Effector CD8-positive, alpha-beta T cell (primary cell): ENCODE measurements at places on chromosomes 1 and 21.

- no peak for DNase-seq
These were observed 6.3 kb upstream of the SYNJ1 start for GRCh38 chr21:32733990-32734613.

DNA sequence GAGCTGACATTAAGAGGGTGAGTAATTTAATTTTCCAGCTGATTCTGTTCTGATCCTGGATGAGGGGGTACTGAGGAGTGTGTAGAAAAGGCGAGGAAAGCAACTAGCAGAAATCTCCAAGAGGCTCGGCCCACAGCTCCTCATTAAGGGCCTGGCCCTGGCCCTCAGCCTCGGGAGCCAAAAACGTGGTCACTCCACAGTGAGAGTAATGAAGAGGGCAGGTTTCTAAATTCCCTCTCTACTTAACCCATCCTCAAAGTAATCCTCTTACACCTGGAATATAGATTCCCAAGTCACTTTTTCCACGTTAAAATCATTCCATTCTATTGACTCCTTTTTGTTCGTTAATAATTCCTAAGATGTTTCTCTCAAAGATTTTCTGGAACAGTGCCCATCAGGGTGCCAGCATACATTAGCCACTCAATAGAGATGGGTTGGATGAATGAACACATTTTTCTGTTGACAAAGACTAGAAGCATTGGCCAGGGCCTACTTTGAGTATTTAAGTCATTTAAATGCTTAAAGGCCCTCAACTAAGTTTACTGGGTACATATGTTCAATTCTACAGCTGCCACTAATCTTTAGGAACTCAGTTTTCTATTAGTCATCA is 1.1 kb upstream of the COL11A1 start:
- DNase-seq, result no peak

DNA sequence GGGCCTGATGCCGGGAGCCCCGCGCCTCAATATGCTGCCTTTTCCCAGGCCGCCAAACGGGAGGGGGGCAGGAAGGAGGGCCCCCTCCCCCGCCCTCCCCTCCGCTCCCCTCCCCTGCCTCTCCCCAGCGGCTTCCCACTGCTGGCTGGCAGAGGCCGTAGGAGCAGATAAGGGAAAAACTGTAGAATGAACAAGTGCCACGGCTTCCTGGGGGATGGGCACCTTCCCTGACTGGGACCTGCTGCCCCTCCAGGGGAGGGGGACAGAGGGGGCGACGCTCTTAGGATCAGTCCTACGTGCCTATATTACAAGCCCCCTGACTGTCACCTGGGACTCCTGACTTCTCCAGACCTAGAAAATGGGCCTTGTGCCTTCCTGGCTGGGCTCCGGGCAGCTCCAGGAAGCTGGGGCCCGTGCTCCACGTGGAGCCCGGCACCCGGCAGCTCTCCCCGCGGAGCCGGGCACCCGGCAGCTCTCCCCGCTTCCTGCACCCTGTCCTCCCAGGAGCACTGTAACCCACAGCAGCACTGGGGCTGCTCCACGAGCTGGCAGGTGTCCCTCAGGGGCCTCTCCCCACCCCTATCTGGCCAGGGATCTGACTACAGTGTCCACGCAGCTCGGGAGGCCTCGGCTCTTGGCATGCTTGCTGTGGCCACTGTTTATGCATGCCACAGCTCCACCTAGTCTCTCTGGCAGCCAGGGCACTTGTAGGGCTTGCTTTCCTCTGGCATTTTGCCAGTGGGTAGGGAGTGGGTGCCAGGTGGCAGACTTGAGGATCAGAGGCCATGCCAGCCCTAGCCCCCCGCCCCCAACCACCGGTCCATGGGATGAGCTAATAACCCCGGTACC is 674 bp upstream of the HES5 start:
- DNase-seq, result no peak

DNA sequence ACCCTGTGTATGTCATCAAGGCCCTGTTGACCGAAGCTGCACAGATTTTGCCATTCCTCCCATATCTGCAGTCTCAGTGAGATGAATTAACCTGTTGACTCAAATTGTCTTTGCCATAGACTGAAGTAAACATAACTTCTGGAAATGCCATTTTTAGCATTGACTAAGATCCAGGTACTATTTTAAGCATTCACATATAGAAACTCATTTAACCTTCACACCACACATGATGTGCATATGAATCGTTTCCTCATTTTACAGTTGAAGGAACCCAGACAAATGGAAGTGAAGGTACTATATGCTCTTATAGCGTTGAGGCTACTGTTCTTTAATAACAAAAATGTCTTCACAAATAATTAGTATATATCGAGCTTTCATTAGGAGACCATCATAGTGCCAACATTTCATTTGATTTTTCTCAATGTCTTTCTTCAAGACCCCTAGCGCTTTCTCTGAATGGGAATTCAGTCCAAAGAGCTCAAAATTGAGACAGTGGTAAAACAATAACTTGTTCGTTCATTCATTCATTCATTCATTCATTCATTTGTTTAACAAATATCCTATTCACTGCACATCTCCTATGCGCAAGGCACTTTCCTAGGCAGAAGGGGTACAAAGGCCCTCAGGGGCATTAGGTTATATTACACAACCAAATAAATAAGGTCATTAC is 444.7 kb downstream of the ADGRL2 start:
- DNase-seq, result no peak

DNA sequence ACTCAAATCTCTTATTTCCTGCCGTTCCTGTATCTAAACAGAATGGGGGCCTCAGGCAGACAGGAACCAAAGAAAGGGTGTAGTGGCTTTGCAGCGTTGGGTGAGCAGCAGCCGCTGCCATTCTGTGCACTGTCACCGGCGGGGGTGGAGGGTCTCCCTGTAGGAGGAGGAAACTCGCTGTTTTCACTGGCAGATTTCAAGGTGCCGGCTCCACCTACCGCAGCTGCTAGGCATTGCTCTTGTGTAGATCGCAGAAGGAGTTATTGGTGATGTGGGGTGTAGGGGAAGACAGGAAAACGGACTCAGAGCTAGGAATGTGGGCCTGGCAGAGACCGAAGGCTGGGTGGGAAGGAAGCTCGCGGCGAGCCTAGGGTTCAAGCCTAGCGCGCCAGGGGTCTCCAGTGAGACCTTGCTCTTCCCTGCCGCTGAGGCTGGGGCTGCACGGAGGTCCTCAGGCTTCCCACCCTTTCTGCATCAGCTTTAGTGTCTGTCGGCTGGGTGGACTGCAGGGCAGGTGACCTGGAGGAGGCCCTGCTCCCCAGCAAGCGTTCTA is 20.8 kb downstream of the ATP5PO start:
- peak; percentile 41 for DNase-seq

- no peak for DNase-seq
These were observed 24.9 kb downstream of the CSMD2 start for GRCh38 chr1:34140011-34140676.

DNA sequence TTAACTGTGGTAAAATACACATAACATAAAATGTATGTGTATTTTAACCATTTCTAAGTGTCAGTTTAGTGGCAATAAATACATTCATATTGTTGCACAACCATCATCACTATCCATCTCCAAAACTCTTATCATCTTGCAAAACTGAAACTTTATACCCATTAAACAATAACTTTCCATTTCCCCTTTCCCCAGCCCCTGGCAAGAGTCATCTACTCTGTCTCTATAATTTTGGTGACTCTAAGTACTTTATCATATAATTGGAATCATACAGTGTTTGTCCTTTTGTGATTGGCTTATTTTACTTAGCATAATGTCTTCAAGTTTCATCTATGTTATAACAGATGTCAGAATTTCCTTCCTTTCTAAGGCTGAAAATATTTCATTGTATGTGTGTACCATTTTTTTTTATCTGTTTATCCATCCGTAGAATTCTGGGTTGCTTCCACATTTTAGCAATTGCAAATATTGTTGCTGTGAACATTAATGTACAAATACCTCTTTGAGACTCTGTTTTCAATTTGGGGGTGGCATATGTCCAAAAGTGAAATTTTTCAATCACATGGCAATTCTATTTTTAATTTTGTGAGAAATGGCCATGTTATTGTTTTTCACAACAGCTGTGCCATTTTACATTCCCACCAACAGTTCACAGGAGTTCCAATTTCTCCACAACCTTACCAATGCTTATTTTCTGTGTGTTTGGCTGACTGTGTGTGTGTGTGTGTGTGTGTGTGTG is 153.9 kb upstream of the GORAB start:
- DNase-seq, result no peak

- no peak for DNase-seq
These were observed 172.4 kb downstream of the PSMG1 start for GRCh38 chr21:39010629-39011404.

- DNase-seq, result no peak
These were observed 16.8 kb upstream of the ARF1 start for GRCh38 chr1:228065543-228066347.

DNA sequence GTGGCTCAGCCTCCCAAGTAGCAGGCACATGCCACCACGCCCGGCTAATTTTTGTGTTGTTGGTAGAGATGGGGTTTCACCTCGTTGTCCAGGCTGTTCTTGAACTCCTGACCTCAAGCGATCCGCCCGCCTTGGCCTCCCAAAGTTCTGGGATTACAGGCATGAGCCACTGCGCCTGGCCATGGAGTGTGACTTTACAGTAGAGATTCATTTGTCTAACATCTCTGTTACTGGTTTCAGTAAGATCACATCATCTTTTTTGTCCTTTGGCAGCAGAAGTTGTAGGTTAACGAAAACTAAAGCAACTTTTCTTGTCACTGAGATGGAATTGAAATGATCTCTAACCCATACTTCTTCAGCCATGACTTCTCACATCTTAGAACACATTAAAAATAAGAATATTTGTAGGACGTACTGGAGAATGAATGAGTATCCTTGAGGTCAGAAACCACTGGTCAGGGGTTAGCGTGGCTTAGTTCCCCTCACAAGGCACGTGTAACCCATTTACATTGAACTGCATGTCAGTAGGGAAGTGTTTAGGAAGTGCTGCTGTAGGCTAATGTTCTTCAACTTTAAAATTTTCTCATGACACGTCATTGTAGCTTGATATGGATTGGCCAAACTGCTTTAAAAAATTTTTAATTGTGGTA is 75.9 kb downstream of the CAMTA1 start:
- DNase-seq, result no peak

GRCh38 chr1:25756215-25756614 is 43.8 kb upstream of the SELENON start:
- DNase-seq, result no peak

- DNase-seq, result no peak
These were observed 472.2 kb downstream of the MATN1 start for GRCh38 chr1:30250984-30251850.

GRCh38 chr1:168980180-168980579 is 126.3 kb upstream of the ATP1B1 start:
- no peak for DNase-seq

- DNase-seq, result no peak
These were observed 28.4 kb upstream of the ETV3 start for GRCh38 chr1:157166590-157166989.

GRCh38 chr1:25683731-25684130 is 67.1 kb downstream of the MAN1C1 start:
- no peak for DNase-seq

- DNase-seq, result no peak
These were observed 235.3 kb upstream of the C1orf105 start for GRCh38 chr1:172185211-172185610.

- DNase-seq, result no peak
These were observed 15.6 kb downstream of the B3GALT5 start for GRCh38 chr21:39628385-39628784.

- DNase-seq, result no peak
These were observed 1414.3 kb upstream of the B3GALT2 start for GRCh38 chr1:194600716-194601115.

DNA sequence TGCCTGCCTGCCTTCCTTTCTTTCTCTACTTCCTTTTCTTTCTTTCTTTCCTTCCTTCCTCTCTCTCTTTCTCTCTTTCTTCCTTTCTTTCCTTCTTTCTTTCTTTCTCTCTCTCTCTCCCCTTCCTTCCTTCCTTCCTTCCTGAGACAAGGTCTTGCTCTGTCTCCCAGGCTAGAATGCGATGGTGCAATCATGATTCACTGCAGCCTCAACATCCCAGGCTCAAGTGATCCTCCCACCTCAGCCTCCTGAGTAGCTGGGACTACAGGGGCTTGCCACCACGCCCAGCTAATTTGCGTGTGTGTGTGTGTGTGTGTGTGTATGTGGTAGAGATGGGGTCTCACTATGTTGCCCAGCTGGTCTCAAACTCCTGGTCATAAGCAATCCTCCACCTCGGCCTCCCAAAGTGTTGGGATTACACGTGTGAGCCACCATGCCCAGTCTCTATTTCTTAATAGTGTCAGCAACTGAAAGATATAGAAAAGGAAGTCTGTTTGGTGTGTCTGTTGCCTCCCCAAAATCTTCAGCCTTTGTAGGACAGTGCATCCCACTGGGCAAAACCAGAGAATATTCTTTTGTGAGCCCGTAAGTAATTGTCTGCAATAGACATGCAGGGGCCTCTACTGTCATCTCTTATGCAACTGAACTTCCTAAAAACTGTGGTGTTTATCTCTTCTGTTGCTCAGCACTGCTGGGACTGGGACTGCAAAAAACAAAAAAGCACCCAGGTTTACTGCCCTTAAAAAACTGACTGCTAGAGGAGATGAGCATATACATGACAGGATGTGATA is 20.9 kb upstream of the RAB4A start:
- no peak for DNase-seq

- DNase-seq, result no peak
These were observed 7.6 kb downstream of the DNMT3L start for GRCh38 chr21:44253832-44254710.

GRCh38 chr1:36157115-36157903 is 1.3 kb downstream of the MAP7D1 start:
- no peak for DNase-seq

- no peak for DNase-seq
These were observed 128.6 kb downstream of the PCNX2 start for GRCh38 chr1:233166896-233167295.

DNA sequence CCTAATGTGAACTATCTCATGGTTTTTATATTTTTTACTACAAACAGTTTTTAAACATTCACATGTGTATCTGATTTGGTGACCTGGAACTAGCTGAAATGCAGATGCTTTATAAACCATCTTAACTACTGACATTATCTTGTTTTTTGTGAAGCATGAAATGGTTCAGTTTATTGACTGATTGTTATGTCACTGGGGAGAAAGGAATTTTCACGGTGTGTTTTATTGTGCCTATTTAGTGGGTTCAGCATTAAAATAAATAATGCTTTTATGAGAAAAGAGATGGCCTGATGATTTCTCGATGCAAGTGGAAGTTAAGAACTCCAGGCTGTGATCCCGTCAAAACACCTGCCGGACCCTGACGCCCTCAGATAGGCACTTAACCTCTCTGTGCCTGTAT is 79.9 kb upstream of the KIF26B start:
- no peak for DNase-seq

DNA sequence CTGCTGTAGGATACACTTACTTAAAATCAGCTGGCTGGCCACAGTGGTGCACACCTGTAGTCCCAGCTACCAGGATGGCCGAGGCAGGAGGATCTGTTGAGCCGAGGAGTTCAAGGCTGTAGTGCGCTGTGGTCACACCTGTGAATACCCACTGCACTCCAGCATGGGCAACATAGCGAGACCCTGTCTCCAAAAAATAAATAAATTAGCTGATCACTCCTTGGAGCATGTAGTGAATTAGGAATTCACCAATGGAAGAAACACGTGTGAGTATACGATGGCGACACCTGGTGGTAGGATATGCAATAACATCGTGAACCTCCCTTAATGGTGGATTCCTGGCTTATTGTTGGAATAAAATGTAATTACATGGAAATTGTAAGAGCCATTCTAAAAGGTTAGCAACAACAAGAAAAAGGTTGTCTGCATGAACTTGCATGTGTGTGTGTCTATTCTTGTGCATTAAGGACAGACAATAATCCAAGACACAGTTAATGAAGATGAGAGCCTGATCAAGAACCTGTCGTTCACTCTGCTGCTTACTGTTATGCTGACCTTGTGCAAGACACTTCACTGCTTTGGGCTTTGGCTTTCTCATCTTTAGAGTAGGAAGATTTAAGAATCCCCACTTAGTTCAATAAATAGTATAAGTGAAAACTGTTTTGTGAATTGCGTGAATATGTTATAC is 38.6 kb upstream of the COX20 start:
- peak; percentile 42 for DNase-seq
